Aorta (tissue), 5 donors: ENCODE measurements at places on chromosomes 11 and 22.
A peak's percentile ranks its signal among the peaks of the same experiment; 100 is the strongest.

GRCh38 chr22:45246060-45246985 lies 5.6 kb upstream of the KIAA0930 start:
- no peaks in the 10 kb centered on the region for H3K36me3 ChIP-seq
- DNase-seq, result peak; percentile 78
- no peak overlapping the region for H3K27ac ChIP-seq
- H3K27me3 ChIP-seq, result no peaks in the 10 kb centered on the region
- H3K4me3 ChIP-seq, result no peak overlapping the region
- no peaks in the 10 kb centered on the region for H3K4me1 ChIP-seq

GRCh38 chr22:39635719-39636118 lies 65.2 kb downstream of the CACNA1I start:
- no peaks in the 10 kb centered on the region for H3K4me1 ChIP-seq
- DNase-seq, result no peak
- H3K27me3 ChIP-seq, result no peaks in the 10 kb centered on the region
- H3K4me3 ChIP-seq, result no peak overlapping the region
- no peaks in the 10 kb centered on the region for H3K36me3 ChIP-seq
- no peak overlapping the region for H3K27ac ChIP-seq

- no peak overlapping the region for H3K4me3 ChIP-seq
- H3K4me1 ChIP-seq, result no peaks in the 10 kb centered on the region
- no peak overlapping the region for H3K27ac ChIP-seq
- no peaks in the 10 kb centered on the region for H3K36me3 ChIP-seq
- peak; percentile 81 for DNase-seq
Measured at GRCh38 chr11:73386016-73386415, 9.8 kb downstream of the RELT start.

DNA sequence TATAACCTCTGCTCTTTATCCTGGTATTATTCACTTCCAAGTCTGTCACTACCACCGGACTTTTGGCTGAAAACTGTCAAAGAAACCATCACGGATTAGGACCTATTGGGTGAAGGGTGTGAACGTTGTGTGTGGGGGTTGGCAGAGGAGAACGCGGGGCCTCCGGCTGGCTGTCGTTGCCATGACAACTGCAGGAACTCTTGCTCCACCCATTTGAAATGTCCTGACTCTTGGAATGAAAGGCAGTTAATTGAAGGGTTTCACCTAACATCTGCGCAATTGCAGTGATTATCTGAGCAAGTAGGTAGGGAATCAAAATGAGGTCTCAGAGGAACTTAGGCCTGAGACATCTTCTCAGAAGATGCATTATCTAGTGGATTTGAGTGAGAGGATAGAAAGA lies 60.9 kb upstream of the CLMP start:
- no peaks in the 10 kb centered on the region for H3K27me3 ChIP-seq
- H3K4me3 ChIP-seq, result no peak overlapping the region
- no peaks in the 10 kb centered on the region for H3K4me1 ChIP-seq
- H3K27ac ChIP-seq, result no peak overlapping the region
- H3K36me3 ChIP-seq, result no peaks in the 10 kb centered on the region

DNA sequence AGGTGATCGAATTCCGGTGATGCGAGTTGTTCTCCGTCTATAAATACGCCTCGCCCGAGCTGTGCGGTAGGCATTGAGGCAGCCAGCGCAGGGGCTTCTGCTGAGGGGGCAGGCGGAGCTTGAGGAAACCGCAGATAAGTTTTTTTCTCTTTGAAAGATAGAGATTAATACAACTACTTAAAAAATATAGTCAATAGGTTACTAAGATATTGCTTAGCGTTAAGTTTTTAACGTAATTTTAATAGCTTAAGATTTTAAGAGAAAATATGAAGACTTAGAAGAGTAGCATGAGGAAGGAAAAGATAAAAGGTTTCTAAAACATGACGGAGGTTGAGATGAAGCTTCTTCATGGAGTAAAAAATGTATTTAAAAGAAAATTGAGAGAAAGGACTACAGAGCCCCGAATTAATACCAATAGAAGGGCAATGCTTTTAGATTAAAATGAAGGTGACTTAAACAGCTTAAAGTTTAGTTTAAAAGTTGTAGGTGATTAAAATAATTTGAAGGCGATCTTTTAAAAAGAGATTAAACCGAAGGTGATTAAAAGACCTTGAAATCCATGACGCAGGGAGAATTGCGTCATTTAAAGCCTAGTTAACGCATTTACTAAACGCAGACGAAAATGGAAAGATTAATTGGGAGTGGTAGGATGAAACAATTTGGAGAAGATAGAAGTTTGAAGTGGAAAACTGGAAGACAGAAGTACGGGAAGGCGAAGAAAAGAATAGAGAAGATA lies at the start of gene MALAT1:
Gene MALAT1 (plus strand): TSS at position 69 of the 736 bp plus-strand sequence.
- peaks cover 3% of the 10 kb centered on the region for H3K36me3 ChIP-seq
- no peaks in the 10 kb centered on the region for H3K4me1 ChIP-seq
- peak; percentile 98 for DNase-seq
- peak within 1 kb of the TSS; percentile 100 for H3K4me3 ChIP-seq
- no peaks in the 10 kb centered on the region for H3K27me3 ChIP-seq
- H3K27ac ChIP-seq, result peak within 1 kb of the TSS; percentile 100

DNA sequence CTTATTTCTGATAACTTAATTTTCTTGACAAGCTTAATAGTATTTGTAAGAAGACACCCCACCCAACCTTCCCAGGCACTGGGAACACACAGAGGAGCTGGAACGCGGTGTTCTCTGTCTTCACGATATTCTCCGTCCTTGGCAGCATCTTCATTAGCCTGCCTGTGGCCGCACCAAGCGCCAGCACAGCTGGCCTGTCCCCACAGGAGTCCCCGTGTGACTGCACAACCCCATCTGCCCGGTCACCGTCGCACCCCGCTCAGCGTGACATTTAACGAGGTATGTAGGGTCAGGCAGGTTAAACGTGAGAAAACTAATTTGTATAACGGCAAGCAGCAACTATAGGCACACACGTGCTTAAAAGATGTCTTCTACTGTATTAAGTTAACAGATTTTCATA lies 293.3 kb downstream of the BRD1 start:
- no peak overlapping the region for H3K27ac ChIP-seq
- no peak overlapping the region for H3K4me3 ChIP-seq
- H3K36me3 ChIP-seq, result no peaks in the 10 kb centered on the region
- no peak for DNase-seq

DNA sequence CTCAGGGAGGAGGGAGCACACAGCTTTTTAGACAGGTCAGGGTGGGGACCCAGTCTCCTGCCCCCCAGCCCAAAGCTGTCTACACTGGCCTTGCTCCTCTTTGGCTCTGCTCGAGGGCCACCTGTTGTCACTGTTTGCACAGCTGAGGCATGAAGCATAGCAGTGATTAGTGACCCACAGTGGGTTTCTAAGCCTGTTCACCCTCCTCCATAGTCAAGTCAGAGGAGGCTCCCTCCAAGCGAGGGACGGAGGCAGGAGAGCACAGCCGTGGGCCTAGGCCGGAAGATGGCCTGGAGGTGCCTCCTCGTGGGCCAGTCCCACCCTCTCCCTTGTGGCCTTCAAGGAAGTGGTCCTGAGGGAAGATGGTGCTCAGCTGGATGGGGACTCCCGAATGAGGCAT lies 241.1 kb downstream of the GRIK4 start:
- H3K4me1 ChIP-seq, result no peaks in the 10 kb centered on the region
- H3K36me3 ChIP-seq, result no peaks in the 10 kb centered on the region
- no peaks in the 10 kb centered on the region for H3K27me3 ChIP-seq
- DNase-seq, result no peak
- H3K27ac ChIP-seq, result no peak overlapping the region

GRCh38 chr11:25941353-25941752 lies 390.6 kb upstream of the ANO3 start:
- no peak for DNase-seq
- no peaks in the 10 kb centered on the region for H3K4me1 ChIP-seq
- no peak overlapping the region for H3K4me3 ChIP-seq
- no peaks in the 10 kb centered on the region for H3K27me3 ChIP-seq
- H3K36me3 ChIP-seq, result no peaks in the 10 kb centered on the region

DNA sequence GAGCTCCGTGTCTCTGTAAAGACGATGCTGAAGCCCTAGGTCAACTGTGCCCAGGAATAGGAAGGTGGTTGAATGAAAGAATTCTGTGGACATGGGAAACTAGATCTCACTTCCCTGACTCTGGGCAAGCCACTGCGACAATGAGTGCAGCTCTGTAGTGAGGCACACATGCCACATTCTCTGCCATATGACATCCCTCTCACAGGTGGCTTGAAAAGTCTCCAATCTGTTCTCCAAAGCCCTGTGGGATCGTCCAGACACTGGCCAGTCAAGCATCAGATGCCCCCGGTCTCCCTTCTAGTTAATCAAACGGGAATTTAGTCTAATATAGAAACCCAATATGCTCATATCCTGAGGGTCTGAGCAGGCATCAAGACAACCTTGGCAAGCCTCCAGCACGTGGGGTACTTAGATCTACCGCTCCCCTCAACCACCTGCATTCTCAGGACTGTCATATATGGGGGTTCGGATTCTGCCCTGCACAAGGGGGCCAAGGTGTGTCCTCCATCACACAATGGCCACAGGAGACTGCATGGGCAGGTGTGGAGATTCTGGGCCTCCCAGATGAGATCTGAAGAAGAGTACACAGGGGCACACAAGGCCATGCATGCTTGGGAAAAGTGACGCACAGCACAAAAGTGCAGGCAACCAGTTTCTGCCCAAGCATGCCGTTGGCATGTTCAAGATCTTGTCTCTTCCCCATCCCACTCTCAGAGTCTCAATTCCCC lies 11.9 kb downstream of the DKK3 start:
- DNase-seq, result no peak
- no peaks in the 10 kb centered on the region for H3K4me1 ChIP-seq
- H3K4me3 ChIP-seq, result no peak overlapping the region
- peaks cover 7% of the 10 kb centered on the region for H3K36me3 ChIP-seq
- no peaks in the 10 kb centered on the region for H3K27me3 ChIP-seq
